ENCODE measurements at places on chromosomes 2 and 18.
A peak's percentile ranks its signal among the peaks of the same experiment; 100 is the strongest.

GRCh38 chr2:119490106-119490505, 34.2 kb downstream of the SCTR start:
- no peak for DNase-seq

DNA sequence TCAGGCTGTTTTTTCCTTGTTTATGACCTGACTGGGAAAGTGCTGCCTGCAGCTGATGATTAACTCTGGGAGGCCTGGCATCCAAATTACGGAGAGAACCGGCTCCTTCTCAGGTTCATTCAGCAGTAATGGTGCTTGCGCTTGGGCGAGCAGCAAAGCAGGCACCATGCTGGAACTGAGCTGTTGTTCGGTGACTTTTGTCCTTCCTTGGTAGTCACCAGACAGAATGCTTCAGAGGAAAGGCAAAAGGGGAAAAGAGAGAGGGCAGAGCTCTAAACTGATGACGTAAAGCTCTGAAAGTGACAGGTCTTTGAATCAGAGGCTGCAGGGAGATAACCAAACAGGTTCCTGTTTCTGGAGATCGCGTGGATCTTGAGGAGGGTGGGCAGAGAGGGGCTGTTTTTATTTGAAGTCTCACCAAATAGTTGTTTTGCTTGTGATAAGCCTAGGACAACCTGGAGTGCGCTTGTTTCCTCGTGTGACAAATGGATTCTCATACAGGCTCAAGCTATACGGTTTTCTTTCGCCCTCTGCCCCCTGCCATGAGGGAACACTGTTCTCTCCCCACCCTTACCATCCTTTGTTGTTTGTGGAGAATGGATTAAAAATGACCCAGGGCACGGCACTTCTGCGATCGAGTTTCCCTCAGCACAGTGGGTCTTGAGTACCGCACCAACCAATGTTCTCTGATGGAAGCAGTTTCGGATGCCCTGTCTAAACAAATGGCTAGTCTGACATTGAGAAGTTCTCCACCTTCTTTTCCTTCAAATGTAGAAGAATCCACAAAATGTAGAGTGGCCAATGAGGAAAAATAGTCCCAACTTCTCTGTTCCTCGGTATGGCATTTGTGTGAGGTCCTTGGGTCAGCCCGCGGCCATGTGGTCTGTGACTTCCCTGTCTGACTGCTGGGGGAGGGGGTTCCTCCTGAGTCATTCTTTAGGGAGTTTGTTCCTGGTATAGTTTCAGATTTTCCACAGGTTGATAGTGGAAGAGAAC, 1.3 kb downstream of the RASGRP3 start:
- DNase-seq, result no peak

- peak; percentile 41 for DNase-seq
Observed at GRCh38 chr2:178271629-178272333, 77.5 kb downstream of the OSBPL6 start.

DNA sequence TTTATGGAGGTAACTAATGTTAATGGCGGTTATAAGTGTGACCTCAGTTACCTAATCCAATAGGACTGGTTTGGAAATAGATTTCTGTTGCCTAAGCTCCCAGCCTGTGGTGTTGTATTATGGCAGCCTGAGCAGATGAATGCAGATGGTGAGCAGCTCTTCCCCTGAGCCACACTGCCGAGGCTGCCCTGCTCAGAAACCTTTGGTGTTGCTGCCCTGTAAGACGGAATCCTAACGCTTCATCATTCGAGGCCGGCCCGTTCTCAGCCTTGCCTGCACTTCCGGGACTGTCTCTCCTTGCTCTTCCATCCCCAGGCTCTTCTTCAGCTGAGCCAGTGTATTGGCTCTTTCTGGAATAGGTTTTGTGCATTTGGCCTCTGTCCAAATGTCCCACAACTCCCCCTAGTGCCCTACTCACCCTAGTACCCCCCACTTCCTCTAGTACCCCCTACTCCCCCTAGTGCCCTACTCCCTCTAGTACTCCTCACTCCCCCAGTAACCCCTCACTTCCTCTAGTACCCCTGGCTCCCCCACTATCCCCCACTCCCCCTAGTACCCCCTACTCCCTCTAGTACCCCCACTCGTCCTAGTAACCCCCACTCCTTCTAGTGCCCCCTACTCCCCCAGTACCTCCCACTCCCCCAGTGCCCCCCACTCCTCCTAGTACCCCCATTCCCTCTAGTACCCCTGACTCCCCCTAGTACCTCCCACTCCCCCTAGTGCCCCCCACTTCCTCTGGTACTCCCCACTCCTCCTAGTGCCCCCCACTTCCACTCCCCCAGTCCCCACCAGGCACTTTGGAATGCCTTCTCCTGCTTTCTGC, 106.0 kb upstream of the TAF1B start:
- DNase-seq, result peak; percentile 26

DNA sequence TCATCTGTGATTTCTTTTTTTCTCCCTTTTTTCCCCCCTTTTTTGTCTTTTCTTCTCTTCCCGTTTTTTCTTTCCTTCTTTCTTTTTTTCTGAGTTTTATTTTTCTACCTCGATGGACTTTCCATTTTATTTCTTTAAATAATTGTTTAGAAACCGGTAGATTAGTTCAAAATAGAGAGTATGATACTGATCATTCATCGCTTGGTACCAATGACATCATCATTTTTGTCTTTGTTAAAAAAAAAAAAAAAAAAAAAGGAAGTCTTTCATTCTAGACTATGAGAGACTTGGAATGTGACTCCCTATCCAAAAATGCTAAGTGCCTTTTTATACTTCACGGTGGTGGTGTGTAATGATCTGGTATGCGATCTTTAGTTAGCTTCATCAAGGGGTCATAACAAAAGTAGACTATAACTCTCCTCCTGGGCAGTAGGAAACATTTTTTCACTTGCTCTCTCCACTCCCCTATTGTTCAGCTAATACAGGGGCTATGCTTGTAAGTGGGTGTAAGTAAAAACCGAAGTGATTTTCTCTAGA, 1517.5 kb upstream of the ZEB2 start:
- no peak for DNase-seq

GRCh38 chr18:67652288-67652687, 135.8 kb upstream of the DSEL start:
- DNase-seq, result no peak

DNA sequence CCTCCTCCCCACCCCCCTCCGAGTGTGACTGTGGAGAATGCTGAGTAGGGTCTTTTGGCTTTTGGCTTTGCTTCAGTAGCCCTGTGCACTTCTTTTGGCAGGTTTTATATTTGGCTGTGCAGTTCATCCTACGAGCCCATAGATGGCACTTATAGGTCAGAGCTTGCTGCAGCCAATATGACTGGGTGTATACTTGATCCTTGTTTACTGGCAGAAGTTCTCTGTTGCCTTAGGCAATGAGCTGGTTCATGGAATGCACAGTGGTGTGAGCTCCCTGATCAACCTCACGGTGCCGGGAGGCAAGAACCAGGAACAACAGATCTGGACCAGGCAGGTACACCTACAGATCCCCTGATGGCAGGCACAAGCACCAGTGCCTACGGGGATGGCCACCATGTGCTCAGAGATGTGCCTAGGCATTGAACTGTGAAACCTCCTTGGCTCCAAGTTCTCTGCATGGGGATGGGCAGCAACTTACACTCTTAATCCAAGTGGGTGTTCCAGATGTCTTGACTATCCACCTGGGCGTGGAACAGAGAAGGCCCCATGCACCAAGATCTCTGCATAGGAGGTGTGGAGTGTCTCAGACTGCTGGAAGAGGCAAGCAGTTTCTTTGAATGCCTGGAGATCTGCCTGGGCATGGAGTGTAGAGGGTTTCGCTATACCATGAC, 190.4 kb downstream of the KIAA1328 start:
- DNase-seq, result peak; percentile 5

DNA sequence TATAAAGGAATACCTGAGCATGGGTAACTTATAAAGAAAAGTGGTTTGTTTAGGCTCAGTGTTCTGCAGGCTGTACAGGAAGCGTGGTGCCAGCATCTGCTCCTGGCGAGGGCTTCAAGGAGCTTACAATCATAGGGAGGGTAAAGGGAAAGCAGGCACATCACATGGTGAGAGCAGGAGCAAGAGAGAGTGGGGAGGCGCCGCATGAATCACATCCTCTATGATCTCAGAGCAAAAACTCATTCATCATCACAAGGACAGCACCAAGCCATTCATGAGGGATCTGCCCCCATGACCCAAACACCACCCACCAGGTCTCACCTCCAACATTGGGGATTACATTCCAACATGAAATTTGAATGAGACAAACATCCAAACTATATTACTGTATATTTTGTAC, 32.5 kb downstream of the R3HDM1 start:
- peak; percentile 5 for DNase-seq

GRCh38 chr2:8576525-8577167, 105.2 kb upstream of the ID2 start:
- DNase-seq, result no peak

- DNase-seq, result no peak
Observed at GRCh38 chr2:75556679-75557366, 3.9 kb downstream of the EVA1A start.

DNA sequence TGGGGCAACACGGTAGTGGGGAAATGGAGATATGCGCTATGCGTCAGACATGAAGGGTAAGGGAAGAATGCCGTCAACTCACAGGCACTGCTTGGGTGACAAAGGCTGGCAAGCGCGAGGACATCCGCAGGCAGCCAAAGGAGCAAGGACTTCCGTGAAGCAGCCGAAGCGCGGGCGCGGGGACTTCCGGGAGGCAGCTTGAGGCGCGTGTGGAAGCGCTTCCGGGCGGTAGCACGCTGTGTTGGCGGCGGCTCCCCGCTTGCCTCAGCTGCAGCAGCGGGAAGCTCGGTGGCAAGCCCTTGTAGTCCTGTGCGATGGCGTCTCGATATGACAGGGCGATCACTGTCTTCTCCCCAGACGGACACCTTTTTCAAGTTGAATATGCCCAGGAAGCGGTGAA, at the start of gene PSMA8:
Gene PSMA8 (plus strand): TSS at position 218 of the 400 bp plus-strand sequence. CDS start 97 bp downstream, at position 315.
- peak; percentile 12 for DNase-seq

DNA sequence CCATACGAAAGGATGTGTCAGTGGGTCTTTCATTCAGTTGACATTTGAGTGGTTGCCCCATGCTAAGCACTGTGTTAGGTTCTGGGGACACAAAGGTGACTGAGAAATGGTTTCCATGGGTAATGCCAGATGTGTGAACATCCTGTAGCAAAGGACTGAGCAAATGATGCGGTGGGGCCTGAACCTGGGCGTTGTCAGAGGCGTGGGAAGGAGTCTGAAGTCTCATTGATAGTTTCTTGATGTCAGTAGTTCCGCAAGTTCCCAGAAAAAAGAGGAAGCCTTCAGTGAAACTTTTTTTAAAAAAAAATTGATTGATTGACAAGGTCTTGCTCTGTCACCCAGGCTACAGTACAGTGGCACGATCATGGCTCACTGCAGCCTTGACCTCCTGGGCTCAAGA, 56.9 kb downstream of the LIMS1 start:
- no peak for DNase-seq

DNA sequence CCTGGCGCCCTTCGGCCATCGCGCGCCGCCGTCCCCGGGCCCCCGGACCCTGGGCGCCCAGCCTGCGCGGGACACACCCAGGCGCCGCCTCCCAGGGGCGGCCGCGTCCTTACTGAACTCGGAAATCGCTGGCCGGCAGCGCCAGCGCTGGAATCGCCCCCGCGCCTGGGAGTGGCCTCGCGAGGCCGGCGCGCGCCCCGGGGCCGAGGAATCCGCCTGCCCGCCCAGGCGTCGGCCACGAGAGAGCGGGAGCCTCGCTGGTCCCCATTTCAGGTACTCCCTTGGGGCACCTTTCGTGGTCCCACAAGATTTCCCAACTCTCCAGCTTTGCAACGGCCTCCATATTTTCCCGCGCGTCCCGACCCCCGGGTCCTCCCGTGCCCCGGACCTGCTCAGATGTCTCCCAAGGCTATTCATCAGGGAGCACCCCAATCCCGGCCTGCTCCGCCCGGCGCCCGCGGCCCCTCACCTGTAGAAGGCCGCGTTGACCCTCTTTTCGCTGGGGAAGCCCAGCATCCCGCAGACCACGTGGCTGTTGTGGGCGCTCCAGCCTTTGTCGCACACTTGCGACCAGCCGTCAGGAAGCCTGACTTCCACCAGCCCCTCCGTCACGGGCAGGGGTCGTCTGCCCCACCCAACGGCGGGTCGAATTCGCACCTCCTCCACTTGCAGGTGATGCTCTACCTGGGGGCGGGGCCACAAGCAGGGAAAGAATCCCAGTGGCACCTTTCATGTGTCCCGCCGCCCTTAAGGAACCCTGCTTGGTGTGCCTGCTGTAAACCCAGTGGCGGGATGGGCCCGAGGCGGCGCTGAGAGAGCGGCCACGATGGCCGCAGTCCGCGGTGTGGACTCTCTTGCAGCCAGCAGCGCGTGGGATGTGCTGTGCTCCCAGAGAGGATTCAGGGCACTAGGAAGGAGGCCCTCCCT, 4.6 kb downstream of the LOXL3 start:
- DNase-seq, result peak; percentile 48

DNA sequence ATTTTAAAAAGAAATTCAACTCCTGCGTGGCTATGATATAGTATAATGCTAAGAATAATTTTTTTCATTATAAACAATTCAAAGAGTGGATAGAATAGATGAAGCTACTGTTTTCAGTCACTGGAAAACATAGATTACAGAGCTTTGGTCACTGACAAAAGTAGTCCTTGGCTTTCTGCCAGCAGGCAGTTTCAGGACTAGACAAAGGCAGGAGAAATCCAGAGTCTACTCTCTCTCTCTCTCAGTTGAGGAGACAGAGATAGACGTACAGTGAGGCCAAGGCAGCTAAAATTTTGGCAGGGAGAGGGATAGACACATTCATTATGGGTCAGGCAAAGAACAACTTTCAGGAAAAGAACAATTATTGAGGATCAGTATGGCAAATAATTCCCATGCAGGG, 491.4 kb upstream of the CRIM1 start:
- no peak for DNase-seq

- DNase-seq, result no peak
Observed at GRCh38 chr2:2222931-2223330, 108.1 kb downstream of the MYT1L start.

GRCh38 chr2:105449076-105449475, 50.2 kb upstream of the FHL2 start:
- DNase-seq, result peak; percentile 46

GRCh38 chr18:37438417-37439180, 127.0 kb downstream of the CELF4 start:
- DNase-seq, result no peak

DNA sequence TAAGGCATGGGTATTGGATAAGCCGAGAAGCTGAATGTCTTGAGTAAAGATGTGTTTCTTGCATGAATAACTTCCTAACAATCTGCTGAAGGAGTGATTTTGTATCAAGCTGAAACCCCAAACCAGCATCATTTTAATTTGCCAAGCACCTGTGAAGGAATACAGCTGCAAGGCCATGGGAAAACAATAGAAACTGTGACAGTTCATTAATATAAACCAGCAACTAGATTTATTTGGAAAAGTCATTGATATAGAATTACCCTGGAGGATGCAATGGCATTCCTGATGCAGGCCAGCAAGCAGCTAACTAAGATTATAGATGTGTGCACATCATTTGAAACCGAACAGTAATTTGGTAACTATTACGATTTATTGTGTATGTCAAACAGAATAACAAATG, 155.7 kb upstream of the TCF4 start:
- no peak for DNase-seq
